Sciatic nerve (tissue), 2 donors: ENCODE measurements at places on chromosomes 1 and 21.
A peak's percentile ranks its signal among the peaks of the same experiment; 100 is the strongest.

DNA sequence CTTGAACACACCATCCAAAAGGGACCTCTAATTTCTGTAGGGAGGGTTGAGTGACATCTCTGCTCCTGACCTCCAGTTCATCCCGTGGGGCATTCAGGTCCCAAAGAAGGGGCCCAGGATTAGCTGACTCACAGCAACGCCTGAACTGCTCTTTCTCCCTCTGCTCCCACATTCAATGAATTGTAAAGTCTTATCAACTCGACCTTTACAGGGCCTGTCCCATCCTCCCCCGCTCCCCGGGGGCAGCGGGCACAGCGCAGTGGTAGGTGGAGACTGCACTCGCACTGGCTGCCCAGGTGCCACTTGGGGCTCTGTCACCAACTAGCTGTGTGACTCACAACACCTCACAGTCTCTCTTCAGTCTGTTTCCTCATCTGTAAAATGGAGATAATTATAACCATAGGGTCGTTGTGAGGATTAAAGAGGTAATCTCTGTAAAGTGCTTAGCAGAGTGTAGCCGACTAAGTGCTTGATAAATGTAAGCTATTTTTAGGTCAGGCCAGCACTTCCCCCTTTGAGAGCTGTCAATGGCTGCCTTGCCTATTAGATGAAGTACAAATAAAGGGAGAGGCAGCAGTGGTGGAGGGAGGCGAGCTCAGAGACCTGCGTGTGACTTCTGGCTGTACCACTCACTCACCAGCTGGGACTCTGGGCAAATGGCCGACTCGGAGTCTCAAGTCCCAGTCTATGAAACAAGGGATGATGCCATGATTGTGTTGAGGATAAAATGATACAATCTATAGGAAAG, 637 bp upstream of the MYBPHL start:
- no peak for DNase-seq

- DNase-seq: peak; percentile 78
Observed at GRCh38 chr21:42923553-42924432, 1.6 kb downstream of the ERVH48-1 start.

- no peak for DNase-seq
Observed at GRCh38 chr1:195430826-195431225, 1177.4 kb downstream of the KCNT2 start.

GRCh38 chr1:35947547-35947946, 16.6 kb downstream of the AGO3 start:
- no peak for DNase-seq

GRCh38 chr21:36698385-36698980, 432 bp upstream of the SIM2 start:
- no peak for DNase-seq

- no peak for DNase-seq
Observed at GRCh38 chr1:44284184-44284583, 70.9 kb downstream of the ERI3 start.

DNA sequence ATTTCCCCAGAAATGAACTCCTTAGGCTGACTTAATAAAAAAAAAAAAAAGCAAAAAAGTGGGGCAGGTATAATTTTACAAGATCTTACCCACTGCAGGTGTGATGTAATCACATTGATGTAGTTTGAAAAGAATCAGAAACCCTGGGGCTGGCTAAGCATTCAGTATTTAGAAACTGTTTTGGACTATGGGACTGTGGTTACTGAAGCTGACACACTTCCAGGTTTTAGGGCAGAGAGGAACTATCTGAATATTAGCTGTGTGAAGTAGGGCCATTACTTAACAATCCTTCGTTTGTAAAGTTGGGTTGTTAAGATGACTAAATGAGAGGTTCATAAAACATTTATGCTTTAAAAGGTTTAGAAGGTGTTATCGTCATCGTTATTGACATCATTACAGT, 165.3 kb downstream of the FASLG start:
- DNase-seq: no peak

GRCh38 chr1:22229379-22229778, 86.5 kb upstream of the WNT4 start:
- no peak for DNase-seq

- no peak for DNase-seq
Observed at GRCh38 chr1:111198836-111199235, 1.6 kb downstream of the DENND2D start.

GRCh38 chr1:99623554-99623953, 22.4 kb upstream of the PALMD start:
- DNase-seq: no peak

DNA sequence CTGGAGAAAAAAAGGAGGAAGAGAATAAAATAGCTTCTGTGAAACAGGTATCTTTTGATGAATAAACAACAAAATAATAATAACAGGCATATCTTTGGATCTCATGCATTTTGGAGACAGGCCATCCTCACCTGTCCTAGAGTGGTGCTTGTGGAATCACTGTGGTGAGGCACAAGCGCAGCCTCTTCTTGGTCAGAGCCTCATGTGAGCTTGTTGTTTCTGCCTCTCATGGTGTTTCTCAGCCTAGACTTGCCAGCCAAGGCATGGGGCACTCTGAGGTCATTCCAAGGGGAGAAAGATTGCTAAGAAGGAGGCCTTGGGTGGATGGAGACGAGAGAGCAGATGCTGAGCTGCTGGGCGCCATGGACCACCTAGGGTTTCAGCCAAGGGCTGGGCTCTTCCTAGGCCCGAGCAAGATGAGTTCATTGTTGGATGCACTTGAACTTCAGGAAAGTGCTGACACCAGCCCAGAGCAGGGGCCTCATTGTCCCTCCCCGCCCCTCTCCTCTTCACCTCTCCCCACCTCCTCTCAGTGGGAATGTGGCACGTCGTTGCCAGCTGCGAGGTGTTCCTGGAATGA, 49.5 kb downstream of the ATP5PO start:
- no peak for DNase-seq

DNA sequence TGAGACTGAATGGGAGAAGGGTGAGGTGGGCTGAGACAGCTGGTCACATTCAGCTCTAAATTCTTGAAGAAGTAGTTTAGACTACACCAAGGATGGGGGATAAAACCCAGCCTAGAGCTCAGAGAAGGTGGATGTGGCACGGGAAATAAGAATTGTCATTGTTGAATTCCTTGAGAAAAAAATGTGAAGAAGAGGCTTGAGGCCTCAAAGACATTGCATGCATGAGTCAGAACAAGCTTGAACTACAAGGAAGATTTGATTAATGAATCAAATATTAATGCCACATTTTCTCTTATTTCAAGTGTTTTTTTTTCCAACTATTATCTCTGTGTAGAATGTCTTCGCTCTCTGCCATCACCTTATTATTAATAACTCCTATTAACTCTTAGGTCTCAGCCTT, 58.9 kb downstream of the MAP3K7CL start:
- no peak for DNase-seq

DNA sequence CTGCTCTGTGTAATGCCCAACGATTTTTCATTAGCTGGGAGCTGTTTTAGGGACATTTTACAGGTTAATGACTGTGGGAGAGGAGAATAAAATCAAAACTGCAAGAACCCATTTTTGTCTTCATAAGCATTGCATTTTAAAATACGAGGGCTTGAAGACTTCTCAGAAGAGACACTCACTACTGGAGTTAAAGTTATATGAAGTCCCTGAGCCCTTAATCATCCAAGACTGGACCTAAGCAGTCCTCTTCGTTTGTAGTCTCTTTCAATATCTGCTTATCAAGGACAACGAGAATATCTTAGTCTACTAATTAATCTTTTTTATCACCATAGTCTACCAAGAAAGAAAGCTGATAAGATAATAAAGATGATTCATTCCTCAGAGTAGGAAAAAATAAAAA, 176.9 kb upstream of the SGIP1 start:
- no peak for DNase-seq

- DNase-seq: no peak
Observed at GRCh38 chr1:30123896-30124295, 599.5 kb downstream of the MATN1 start.

- no peak for DNase-seq
Observed at GRCh38 chr21:31902438-31902837, 29.6 kb downstream of the HUNK start.

DNA sequence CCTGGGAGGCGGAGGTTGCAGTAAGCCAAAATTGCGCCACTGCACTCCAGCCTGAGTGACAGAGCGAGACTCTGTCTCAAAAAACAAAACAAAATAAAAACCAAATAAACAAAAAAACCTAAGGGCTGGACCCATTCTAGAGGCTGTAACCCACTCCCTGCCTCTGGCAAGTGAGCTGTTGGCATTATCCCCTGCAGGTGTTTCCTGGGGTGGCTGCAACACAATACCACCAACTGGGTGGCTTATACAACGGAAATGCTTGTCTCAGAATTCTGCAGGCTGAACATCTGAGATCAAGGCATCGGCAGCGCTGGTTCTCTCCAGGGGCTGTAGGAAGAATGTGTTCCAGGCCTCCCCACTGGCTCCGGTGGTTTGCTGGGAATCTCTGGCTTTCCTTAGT, 15.2 kb downstream of the LRRC38 start:
- no peak for DNase-seq

DNA sequence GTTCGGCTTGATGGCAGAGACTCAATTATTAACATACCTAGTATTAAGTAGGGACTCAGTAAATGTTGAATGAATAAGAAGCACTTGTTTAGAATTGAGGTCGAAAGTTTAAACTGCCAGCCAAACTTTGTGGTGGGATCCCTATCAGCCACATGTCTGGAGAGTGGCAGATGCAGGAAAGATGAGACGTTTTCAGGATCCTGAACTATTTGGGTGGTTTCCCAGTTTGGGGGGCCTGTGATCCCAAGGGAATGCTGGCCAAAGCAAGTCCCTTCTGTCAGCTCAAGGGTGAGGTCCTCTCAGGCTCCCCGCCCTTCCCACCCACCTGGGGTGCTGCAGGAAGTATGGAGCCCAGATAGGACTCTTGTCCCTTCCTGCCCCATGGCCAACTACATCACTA, 38.6 kb downstream of the KCNC4 start:
- DNase-seq: no peak

- no peak for DNase-seq
Observed at GRCh38 chr1:212487774-212488435, 55.2 kb downstream of the NENF start.

GRCh38 chr1:22710701-22711049, at the start of gene EPHB2:
Gene EPHB2 (plus strand): TSS chr1:22710839. CDS start chr1:22710983, 144 bp downstream.
- no peak for DNase-seq

GRCh38 chr1:119367432-119368124, 1.0 kb upstream of the HAO2 start:
- no peak for DNase-seq

DNA sequence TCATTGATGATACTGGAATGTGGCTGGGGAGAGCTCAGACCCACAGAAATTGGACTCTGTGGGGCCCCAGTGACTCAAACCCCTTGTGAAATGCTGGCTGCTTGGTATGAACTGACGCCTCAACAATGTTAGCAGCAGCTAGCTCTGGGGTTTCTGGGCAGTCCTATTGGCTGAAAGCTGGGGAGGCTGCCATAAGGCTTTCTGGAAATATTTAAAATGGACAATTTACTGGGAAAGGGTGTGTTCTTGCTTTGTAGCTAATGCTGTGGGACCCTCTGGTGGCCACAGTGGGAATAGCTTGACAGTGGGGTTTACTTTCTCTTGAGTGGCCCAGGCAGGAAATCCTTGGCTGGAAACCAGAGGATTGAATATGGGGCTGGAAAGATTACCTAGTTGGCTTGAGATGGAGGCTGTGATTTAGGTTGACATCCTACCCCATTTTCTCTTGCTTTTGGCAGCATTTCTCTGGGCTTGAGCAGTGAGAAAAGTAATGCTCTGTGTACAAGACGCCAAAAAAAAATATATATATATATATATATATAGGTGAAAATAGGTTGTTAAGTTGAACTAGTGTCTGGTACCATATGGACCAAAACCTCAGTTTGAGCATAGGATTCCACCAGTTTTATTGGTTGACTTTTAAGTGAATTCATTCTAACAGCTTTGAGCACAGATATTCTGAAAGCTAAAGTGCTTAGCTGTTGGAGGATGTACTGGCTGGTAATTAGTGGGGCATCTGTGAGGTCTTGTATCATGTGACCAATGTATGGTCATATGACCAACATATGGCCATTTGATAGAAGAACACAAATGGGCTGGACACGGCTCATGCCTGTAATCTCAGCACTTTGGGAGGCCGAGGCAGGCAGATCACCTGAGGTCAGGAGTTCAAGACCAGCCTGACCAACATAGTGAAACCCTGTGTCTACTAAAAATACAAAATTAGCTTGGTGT, 8.2 kb upstream of the S100A10 start:
- peak; percentile 94 for DNase-seq

- DNase-seq: no peak
Observed at GRCh38 chr1:119646521-119647227, 1.4 kb downstream of the ZNF697 start.

DNA sequence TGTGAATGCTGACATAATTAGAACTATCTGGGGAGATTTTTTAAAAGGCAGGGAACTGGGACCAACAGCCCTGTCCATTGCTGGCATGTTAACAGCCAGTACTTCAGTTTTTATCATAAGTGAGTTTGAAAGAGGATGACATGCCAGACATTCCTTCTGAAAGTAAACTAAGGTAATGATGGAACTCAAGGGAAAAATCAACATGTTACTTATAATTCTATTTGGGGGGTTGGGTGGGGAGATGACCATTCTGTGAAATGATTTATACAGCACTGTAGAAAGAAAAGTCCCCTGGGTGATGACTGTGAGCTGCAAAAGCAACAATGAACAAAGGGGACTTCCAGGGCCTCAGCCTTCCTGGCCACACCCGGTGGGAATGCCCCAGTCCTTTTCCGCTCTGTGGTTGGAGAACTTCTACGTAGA, 5.4 kb upstream of the LAMC2 start:
- peak; percentile 66 for DNase-seq

DNA sequence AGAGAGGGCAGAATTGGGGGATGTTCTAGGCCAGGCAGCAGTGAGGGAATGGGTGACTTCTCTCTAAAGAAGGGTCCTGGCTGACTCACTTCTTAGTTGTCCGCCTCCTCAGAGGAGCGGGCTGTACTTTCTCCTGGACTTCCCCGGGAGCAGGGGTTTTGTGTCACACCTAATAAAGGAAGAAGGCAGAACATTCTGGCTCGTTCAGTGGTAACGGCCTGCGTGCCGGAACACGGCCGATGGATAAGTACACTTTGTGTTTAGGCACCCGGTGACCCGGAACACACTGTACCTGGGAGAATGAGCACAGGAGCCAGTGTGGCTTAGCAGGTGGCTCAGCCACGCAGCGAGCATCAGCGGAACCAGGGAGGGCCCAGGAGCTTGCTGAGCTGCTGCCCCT, 84.7 kb downstream of the FBXO2 start:
- DNase-seq: no peak

GRCh38 chr1:225612287-225612686, 40.6 kb downstream of the ENAH start:
- DNase-seq: no peak

DNA sequence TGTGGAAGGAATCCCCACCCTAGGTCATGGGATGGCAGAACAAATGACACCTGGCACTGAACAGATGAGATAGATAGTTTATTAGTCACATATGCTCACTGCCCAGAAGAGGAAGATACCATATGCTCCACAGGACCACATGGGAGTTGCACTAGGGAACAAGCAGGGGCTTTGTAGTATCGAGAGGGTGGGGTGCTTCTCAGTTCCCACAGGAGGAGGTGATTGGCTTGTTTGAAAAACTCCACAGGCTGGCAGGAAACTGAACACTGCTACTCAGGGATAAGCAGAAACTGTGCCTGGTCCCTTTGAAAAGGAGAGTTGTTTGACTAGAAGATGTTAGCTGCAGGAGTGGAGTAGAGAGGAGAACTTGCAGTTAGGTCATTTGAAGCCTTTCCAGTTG, 31.9 kb upstream of the RXRG start:
- no peak for DNase-seq
